ENCODE measurements at places on chromosomes 12 and 14.

GRCh38 chr12:20220339-20220738 is 148.0 kb upstream of the PDE3A start:
- peak; percentile 6 for DNase-seq

DNA sequence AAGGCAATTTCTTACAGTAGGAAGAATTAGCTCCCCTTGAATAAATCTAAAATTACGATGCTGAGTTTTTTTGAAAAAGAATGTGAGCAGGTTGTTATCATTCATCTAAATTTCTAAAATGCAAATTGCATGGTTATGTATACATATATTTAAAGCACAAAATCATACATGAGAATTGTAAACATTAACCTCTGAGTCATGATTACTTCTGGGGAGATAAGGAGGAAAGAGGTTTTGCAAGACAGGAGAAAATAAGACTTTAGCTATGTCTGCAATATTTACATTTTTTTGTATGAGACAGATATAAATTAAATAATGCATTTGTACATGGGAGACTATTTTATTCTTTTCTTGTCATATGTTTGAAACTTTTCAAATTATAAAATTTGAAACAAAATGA is 72.2 kb downstream of the TSPAN8 start:
- no peak for DNase-seq

GRCh38 chr12:67989184-67989920 is at the start of gene IFNG-AS1:
IFNG-AS1 (plus strand) TSS chr12:67989447.
- DNase-seq = no peak

DNA sequence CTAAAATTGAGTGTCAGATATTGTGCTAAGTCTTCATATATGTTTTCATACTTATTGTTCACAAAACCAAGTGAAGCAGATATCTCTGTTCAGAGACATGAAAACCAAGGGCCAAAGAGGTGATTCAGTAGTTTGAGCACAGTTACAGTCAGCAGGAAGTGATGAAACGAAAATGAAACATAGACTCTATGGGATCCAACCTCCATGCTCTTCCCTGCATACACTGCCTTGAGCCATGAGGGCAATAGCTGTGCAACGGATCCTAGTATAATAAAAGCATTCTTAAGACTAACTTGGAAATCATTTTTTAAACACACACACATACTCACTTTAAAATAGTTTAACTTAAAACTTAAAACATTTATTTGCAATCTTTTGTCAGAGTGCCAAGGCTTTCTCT is 27.9 kb downstream of the ESR2 start:
- DNase-seq = no peak

DNA sequence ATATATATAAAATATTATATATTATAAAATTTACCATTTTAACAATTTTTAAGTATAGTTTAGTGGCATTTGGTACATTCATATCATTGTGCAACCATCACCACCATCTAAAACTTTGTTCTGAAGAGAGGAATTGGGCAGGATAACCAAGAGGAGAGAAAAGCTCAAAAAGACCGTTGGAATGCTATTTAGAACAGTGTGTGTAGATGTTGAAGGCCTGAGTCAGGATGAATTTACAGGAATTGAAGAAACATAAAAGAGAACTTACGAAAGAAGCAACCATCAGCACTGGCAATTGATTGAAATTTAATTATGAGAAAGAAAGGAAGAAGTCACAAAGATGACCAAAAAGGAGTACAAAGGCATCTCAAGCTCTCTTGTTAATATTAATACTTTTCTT is 196.9 kb upstream of the PWP1 start:
- DNase-seq = no peak

DNA sequence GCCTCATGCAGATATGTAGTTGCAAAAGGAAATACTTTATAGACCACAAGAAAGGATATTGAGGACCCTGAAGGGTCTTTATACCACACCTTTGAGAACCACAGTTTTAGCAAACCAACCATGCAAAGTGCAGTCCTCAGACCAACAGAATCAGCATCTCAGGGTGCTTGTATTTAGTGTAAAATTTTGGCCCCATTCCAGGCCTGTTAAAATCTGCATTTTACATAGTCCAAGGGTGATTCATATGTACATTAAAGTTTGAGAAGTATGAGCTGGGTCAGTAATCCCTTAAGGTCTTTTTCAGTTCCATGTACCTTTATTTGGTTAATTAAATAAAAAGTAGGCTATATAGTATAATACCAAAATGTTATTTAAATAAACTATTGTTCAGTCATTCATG is 91.2 kb downstream of the WNK1 start:
- no peak for DNase-seq

DNA sequence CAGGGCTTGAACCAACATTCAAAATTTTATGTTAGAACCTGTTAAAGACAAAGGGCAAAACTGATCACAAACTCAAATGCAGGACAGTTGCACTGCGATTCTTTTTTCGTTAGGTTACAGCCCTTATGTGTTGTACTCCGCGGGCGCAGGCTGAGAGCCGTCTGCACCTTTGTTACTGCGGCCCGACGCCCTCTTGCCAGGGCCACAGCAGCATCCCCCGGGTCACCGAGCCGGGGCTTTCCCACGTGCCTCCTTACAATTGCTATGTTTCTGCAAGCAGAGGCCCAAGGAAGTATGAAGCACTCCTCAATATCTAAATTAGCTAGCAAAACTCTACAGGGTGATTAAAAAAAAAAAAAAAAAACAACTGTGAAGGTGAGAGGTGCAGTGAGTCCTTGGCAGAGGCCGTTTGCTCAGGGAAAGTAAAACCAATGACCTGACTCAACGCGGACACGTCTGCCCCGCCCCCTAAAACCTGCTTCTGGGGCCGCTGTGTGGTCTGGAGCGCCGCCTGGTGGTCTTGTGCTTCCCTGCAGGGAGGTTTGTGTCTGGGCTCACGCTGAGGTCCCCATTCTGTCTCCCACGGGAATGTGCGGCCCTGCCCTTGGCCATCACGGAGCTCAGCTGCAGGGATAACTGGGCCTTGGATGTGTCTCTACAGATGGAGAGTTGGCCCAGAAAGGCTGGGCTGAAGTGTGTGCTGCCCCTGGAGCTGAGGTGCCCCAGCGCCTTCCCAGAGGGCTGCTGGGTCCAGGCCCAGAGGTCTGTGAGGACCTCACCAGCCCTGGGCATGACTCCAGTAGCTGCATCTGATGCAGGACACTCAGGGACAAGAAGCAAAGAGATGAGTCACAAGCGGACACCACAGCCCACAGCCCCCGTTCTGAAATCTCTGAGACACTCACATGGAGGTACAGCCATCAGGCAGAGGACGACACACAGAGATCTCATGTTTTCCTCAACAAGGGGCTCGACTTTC is 418.5 kb downstream of the TMEM121 start:
- peak; percentile 54 for DNase-seq

DNA sequence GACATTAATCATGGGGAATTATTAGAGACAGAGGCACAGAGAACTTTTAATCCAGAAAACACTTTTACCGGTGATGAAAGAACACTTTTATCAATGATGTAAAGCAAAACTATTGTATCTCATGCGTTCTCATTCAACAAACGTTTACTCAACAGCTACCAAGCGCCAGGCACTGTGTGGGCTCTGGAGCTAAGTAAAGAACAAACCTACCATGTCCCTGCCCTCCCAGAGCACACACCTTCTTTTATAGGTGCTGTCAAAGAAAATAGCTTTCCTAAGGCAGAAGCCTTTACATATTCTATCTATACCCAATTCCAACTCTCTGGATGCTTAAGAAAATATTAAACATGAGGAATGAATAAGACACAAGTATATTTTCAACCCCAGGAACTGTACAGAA is 91.1 kb downstream of the FOXN3 start:
- DNase-seq = no peak

DNA sequence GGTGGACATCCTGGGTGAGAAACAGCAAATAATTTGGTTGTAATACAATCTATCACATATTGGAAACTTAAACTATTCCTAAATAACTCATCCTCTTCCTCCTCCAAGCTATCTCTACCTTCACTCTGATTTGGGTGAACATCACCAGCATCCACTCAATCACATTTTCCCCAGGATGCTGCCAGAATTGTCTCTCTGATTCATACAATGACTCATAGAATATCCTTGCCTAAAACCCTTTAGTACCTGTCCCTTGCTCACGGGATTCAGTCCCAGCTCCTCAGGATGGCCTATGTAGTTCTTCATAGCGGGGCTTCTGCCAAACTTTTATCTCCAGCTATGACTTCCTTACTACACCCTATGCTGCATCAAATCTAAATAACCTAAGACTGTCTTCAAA is 146.8 kb downstream of the EMP1 start:
- DNase-seq = peak; percentile 62

- no peak for DNase-seq
These were observed 6.0 kb upstream of the ASB2 start for GRCh38 chr14:93982230-93983007.

- peak; percentile 26 for DNase-seq
These were observed 438.4 kb upstream of the OR4E1 start for GRCh38 chr14:22112004-22112403.

- no peak for DNase-seq
These were observed 3.0 kb upstream of the GCN1 start for GRCh38 chr12:120197542-120197887.

- no peak for DNase-seq
These were observed 6.4 kb downstream of the SLC15A5 start for GRCh38 chr12:16271062-16271461.

DNA sequence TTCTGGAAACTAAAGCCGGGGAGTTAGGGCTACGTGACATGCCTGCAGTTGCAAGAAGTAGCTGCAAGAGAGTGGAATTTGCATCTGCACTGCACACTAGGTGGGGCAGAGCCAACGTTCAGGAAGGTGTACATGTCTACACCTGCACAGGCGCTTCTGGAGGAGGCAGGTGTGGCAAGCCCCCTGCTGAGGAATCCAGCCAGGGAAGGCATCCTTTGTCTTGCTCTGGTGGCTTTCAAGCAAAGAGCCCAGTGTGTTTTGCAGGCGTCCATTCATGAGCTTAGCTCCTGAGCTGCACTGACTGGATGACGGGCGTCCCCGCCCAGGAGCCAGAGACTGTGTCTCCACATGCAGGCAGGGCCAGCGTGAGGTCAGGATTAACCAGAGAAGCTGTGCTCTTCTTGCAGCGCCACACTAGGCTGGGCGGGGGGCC is 116.3 kb downstream of the ZFP36L1 start:
- DNase-seq = no peak

DNA sequence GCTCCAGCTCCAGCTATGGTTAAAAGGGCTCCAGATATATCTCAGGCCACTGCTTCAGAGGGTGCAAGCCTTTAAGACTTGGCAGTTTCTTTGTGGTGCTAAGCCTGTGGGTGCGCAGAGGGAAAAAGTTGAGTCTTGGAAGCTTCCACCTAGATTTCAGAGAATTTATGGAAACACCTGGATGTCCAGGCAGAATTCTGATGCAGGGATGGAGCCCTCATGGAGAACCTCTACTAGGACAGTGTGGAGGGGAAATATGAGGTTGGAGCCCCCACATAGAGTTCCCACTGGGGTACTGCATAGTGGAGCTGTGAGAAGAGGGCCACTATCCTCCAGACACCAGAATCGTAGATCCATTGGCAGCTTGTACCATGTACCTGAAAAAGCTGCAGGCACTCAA is 69.9 kb downstream of the SDR9C7 start:
- no peak for DNase-seq

- DNase-seq = no peak
These were observed 126.5 kb downstream of the C12orf75 start for GRCh38 chr12:105457026-105457425.
